ENCODE measurements at places on chromosomes 2 and 18.
A peak's percentile ranks its signal among the peaks of the same experiment; 100 is the strongest.

GRCh38 chr18:41144441-41144840, 810.6 kb upstream of the PIK3C3 start:
- no peak for DNase-seq

DNA sequence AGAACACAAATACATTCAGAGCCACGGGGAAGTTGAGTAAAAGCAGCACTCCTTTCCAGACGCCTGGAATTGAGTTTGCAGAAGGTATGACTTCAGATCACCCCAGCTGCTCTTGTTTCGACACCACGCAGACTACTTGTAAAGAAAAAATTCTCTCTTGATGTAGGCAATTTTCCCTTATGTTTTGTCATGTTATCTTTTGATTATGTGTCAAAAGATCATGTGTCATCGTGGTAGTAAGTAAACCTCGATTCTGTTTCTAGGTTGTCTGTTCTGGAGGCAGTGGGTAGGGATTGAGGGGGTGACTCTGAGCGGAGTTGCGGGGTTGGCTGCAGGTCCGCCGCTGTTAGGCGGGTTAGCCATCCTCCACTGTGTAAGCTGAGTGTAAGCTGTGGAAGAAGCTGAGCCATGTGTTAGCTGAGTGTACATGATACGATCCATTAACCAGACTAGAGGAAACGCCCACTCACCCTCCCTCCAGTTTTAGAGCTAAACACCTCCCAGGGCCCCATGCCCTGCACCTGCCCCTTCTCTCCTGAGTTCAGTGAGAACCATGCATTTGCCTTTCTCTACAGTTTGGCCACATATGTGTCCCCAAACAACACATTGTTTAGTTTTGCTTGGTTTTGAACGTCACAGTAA, 181.8 kb downstream of the SNTG2 start:
- DNase-seq, result no peak

- DNase-seq, result no peak
These were observed 72.8 kb downstream of the LPIN1 start for GRCh38 chr2:11819235-11819729.

- no peak for DNase-seq
These were observed 61.9 kb downstream of the ZNF516 start for GRCh38 chr18:76432970-76433767.

GRCh38 chr2:236657215-236657614, 87.6 kb downstream of the ACKR3 start:
- DNase-seq, result no peak

DNA sequence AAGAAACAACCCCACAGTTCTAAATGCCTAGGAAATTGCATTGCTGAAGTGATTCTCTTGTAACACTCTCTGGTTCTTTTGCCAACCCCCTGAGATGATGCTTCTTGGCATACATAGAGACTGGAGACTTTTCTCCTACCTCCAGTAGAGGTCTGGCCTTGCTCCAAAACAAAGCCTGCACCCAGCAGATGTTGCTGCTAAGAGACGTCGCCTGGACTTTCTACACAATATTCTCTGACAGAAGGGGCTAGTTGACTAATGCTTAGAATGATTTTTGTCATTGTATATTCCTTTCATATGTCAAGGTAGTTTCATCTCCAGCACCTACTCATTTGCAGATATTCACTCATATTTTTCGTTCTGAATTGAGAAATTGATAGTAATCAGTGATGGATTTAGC, 24.6 kb downstream of the SOWAHC start:
- DNase-seq, result no peak

DNA sequence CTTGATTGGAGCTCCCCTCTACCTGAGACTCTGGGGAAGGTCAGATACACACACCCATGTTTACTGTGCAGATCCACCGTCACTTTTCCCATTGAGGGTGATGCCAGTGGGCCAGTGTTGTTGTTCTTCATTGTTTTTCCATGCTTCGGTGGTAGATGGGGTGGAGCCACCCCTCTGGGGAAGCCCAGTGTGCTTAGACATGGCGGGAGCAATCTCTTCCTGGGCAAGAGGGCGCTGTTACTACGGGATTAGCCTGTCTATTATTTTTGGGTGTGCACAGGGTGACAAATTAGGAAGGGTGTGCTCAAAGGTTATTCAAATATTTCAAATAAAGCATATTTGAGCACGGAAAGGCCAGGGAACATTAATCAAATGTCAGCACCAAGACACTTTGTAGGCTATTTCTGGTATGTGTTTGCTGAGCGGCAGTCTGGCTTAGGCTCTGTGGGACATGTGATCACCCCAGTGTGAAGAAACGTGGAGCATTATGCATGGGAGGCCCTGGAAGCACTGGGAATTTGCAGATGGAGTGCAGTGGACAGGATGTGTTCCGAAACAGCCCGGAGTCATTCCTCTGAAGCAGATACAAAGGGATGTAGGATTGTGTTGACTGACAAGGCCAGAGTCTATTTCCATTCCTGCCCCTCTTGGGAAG, 34.8 kb upstream of the SMIM21 start:
- no peak for DNase-seq

- no peak for DNase-seq
These were observed 123.1 kb upstream of the HDAC4 start for GRCh38 chr2:239523954-239524330.

- DNase-seq, result no peak
These were observed 110.0 kb downstream of the LNPK start for GRCh38 chr2:175892046-175892445.

- no peak for DNase-seq
These were observed 268.5 kb upstream of the ZSWIM2 start for GRCh38 chr2:187117483-187117882.

- no peak for DNase-seq
These were observed 161.8 kb downstream of the FAM210A start for GRCh38 chr18:13564579-13564978.

GRCh38 chr2:149527998-149528755, 59.4 kb downstream of the MMADHC start:
- DNase-seq, result no peak

DNA sequence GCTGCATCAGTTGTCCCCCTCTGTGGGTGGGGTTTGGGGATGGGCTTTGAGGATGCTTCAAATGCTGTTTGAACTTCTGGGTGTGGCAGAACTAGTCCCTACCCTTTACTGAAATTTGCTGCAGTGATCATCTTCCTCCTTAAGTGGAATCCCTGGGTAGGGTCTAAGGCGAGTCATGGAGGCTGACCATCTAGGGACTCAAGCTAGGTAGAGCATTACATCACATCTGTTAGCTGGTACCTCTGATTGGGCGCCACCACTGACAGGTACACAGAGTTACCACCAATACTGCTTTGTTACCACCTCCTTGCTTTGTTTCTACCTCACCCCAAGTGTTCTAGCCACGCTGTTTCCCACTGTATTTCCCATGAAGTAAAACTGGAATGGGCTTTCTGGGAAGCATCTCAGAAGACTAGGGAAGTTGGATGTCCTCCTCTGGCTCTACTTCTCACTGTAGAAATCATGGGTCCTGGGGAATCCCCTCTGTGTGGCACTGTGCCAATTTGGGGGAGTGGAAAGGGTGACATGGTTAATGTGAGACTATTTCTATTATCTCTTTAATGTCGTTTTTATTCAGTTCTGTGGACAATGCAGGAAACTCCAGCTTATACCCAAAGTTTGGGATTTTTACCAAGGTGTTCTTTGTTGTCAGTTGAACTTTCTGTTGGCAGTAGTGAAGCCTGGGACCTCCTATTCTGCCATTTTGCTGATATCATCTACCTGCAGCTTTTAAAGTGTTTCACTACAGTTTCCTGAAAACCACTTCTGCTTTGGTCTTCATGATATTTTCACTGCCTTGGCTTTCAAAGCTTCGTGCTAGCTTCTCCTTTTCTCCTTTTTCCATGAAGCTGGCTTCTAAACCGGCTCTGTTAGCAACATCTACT, 14.5 kb upstream of the SULT1C4 start:
- DNase-seq, result peak; percentile 56

DNA sequence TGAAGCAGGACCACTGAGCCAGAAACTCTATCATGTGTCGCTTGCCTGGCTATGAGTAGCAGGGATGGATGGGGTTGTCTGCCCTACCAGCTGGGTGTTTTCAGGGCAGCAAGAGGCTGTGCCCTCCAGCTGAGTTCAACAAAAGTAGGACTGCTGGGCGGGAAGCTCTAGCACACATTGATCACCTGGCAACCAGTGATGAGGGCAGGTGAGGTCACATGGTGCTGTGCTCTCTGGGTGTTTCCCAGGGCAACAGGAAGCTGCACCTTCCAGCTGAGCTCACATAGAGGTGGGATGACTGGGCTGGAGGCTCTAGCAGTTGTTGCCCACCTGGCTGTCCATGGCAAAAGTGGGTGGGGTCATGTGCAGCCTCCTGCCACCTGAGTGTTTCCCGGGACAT, 487.3 kb upstream of the VWC2L start:
- DNase-seq, result no peak

- peak; percentile 40 for DNase-seq
These were observed 11.5 kb upstream of the SNED1 start for GRCh38 chr2:240986787-240987411.

DNA sequence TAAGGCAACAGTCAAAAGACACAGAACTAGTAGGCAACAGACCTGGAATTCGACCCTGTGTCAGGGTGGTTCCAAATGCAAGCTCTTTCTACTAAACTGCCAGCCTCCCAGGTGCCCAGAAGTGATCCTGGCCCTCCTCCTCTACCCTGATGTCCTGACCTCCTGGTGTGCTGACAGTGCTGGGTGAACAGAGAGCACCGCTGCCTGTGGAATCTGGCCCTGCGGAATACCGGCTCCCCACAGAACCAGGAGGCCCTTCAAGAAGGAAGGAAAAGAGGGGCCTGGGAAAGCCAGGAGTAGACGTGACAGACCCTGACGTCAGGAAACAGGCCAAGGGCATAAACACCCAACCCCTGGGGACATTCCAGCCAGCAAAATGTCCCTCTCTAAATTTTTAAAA, 120.3 kb downstream of the NOL10 start:
- no peak for DNase-seq

DNA sequence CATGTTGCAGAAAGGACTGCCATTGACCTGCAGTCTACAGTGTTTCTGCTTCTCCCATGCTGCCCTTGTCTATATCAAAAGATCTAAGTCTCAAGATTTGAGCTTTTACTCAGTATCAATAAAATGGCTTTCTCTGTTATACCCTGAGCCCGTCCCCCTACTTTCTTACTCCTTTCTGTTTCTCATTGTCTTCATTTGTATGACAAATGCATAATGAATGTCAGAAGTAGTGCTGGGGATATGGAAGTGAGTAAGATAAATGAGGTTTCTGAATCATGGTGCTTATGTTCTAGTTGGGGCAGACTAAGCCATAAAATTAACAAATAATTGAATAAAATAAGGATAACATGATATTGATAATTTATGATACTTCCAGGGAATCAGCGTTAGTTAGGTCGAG, 128.6 kb downstream of the PARD3B start:
- no peak for DNase-seq

GRCh38 chr2:136381722-136382633, 264.0 kb upstream of the CXCR4 start:
- DNase-seq, result no peak

DNA sequence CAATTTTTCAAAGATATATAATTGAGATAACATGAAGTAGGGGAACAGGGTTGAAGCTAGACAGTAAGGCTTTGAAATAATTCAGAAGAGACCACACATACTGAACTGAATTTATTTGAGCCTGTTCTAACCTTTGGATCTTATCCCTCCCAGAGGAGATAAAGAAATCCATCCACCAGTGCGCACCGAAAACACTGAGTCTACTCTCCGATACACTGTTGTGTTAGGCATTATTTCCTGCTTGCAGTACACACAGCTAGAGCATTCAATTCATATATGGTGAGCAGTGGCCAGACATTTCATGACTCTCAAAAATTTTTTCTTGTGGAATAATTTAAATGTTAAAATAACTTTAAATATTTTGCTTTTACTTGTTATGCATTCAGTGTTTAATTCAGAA, 342.7 kb downstream of the GPD2 start:
- no peak for DNase-seq

DNA sequence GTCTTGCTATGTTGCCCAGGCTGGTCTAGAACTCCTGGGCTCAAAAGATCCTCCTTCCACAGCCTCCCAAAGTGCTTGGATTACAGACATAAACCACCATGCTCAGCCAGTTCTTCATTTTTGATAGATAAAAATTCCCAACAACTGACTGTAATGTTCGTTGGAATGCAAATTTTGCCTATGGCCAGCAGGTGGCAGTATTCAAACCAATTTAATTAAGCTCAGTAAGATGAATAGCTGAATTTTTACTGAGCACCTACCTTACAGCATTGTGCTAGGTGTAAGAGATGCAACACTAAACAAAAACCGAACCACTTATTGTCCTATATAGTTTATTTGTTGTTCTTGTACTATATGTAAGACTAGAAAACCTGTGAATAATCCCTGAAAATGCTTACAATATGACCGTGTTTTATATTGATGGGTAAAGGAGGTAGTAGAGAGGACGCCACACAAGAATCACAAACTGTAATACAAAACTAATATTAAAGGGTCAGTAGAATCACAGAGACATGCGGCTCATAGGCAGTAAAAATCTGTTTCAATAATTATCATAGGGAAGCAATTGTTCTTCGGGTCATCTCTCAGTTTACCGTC, 8.2 kb upstream of the TMEM182 start:
- peak; percentile 50 for DNase-seq

- DNase-seq, result no peak
These were observed 18.8 kb upstream of the STAT1 start for GRCh38 chr2:191032588-191033429.

GRCh38 chr2:157497638-157498314, 53.9 kb upstream of the CYTIP start:
- peak; percentile 98 for DNase-seq

- no peak for DNase-seq
These were observed 541.5 kb downstream of the CNTNAP5 start for GRCh38 chr2:124566518-124566970.

DNA sequence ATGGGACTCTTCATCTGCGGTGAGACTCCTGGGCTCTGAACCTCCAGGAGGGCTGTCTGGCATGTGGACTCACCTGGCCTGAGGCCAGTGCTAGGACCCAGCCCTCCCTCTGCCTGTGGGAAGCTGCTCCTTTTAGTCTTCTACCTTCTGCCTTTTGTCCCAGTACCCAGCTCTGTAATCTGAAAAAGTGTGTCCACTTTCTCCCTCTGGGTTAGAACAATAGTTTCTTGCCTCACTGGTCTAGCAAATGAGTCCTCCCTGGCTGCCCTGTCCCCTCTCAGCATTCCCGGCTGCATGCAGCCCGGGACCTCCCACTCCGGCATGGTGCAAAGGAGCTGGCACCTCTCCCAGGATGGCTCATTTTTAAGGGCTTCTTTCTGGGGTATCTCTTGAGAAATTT, 25.9 kb downstream of the GKN2 start:
- no peak for DNase-seq

- DNase-seq, result peak; percentile 60
These were observed 6.2 kb upstream of the MYL12B start for GRCh38 chr18:3255611-3256165.

DNA sequence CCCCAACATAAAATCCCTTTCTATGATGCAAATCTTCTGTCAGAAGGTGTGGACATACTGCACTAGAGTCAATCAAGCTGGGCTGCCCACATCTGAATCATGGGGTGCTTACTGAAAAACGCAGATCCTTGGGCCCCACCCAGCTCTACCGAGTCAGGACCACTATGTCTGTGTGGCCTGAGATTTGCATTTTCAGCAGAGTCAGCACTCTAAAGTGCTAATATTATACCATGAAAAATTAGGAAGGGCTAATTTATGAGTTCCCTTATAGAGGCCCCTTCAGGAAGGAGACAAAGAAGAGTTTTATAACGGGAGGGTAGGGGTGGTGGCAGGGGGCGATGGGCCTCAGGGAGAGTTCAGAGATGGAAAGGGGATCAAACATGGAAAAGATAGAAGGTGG, 163.3 kb upstream of the NABP1 start:
- no peak for DNase-seq
